ENCODE measurements at places on chromosomes 6 and 20.

GRCh38 chr20:63156221-63156671 lies 59.7 kb downstream of the YTHDF1 start:
- DNase-seq, result no peak

DNA sequence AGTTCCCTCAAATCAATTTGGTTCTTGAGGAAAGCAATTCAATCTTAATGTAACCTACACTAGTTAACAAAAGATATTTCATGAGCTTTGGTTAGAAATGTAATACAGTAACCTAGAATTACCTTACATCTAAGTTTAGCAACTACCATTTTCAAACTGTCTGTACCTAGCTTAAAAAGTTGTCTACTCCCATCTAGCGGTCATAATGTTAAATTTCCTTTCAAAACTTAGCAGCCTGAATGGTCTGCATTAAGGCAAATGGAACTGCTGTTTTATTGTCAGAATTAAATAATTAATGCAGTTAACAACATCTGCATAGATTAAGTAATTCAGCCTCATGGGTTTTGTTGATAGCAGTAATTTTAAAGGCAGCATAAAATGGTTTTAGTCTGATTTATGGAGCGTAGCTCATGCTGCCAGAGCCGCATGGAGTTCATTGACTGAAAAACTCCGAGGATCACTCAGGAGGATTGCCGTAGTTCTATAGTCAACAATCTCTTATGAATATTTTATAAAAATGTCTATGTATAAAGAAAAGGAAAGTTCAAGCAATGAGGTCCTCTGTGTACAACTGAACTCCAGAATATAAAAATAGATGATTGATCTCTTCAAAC lies 485.4 kb upstream of the MANEA start:
- DNase-seq, result no peak

- DNase-seq, result no peak
Observed at GRCh38 chr6:42103216-42103615, 39.2 kb downstream of the C6orf132 start.

GRCh38 chr6:73649783-73650182 lies 4.0 kb downstream of the SLC17A5 start:
- no peak for DNase-seq

DNA sequence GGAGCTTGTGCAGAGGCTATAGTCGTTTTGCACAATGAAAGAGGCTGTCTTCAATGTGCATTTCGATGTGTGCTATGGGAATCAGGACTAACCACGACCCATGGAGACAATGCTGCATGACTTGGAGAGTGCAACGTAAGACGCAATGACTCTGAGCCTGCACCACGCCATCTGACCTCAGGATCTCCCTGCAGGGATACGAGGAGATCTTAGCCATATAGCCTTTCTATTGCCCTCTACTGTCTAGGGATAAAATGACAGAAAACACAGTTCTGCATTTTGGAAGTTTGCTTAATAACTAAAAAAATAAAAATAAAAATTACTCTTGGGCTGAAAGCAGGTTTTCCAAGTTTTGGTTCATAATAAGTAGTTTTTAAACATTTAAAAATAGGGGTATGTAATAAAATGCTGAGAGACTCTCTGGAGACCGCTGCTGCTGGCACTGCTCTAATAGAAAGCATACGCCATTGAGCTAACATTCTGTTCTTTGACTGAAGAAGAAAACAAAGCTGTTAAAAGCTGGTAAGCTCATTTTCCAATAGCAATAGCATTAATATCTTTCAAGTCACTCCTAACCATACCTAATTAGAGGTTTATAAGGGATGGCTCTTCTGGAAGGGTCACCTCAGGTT lies 87.2 kb downstream of the PDE7B start:
- no peak for DNase-seq
